ENCODE measurements at places on chromosomes 1 and 21.

- DNase-seq, result no peak
Observed at GRCh38 chr21:31992391-31992790, 119.6 kb downstream of the HUNK start.

GRCh38 chr1:169495916-169496315 is 10.2 kb upstream of the SLC19A2 start:
- no peak for DNase-seq

GRCh38 chr1:119146466-119146865 is 6.0 kb upstream of the WARS2 start:
- no peak for DNase-seq

DNA sequence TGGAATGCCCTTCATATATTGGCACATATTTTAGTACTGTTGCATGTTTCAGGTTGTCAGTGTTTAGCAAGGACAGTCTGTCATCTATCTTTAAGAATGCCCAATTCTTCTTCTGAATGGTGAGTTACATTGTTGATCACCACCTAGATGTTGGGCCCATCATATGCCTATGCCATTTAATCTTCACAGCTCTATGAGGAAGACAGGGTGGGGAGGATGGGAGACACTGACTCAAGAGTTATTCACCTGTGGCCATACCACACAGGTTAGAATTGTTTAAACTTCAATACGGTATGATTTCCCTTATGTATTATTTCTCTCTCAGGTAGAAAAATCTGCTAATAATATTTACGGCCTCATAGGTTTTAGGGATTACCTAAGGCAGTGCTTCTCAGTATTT is 44.8 kb downstream of the MPZL1 start:
- DNase-seq, result no peak

DNA sequence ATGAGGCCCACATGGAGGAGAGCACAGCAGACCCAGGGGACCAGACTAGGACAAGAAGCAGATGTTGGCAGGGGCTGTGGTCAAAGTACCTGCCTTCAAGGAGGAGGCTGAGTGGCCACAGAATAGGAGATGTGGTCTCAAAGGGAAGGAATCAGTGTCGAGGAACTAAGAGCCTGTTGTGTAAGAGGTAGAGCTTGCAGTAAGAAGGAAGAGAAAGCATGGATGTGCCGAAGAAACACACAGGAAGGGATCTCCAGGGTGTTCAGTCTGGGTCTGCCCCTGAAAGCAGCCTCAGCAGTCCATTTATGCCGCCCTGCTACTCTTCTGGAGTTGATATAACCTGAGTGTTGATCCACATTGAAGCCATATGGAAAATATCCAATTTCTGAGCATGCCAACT is 83.9 kb downstream of the NID1 start:
- DNase-seq, result no peak

DNA sequence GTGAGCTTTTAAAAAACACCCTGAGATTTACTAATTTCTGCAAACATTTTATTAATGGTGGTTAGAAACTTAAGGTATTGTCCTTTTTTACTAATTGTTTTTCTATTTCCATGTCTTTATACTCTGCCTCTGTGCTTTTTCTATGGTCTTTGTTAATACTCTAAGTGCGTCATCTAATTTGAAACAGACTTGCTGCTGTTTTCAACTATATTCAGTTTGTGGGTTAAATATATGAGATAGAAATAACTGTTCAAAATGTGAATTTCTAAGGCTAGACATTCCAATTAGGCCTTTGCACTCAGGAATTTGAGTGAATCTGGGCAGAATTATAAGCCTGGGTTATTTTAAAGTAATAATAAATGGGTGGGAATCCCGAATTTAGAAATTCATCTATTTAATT is 82.4 kb upstream of the COL11A1 start:
- no peak for DNase-seq

GRCh38 chr1:223702735-223703667 is 9.3 kb upstream of the CAPN2 start:
- DNase-seq, result no peak

- no peak for DNase-seq
Observed at GRCh38 chr1:221687836-221688487, 53.9 kb downstream of the DUSP10 start.

DNA sequence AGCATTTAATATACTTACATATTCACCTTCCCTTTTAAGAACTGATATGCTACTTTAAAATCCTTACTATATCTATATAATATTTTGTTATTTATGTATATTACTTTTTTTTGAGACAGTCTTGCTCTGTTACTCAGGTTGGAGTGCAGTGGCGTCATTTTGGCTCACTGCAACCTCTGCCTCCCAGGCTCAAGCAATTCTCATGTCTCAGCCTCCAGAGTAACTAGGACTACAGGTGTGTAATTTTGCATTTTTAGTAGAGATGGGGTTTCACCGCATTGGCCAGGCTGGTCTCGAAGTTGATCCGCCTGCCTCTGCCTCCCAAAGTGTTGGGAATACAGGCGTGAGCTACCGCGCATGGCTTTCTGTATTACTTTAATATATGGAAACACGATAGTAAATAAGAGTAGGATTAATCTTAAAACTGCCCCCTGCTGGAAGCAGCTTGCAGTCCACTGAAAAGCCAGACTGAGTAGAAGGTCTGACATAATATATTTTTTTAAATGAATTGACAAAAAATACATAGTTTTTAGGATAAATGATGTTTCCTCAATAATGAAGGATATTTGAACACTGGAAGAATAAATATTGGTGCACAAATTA is 24.4 kb downstream of the RCAN3 start:
- no peak for DNase-seq

- DNase-seq, result no peak
Observed at GRCh38 chr1:201020040-201020591, 3.4 kb downstream of the KIF21B start.

- DNase-seq, result no peak
Observed at GRCh38 chr1:46113948-46114347, 18.5 kb downstream of the PIK3R3 start.

GRCh38 chr1:63601463-63601862 is 8.3 kb downstream of the PGM1 start:
- no peak for DNase-seq

- DNase-seq, result no peak
Observed at GRCh38 chr1:3308053-3308452, 146.4 kb upstream of the ARHGEF16 start.

GRCh38 chr1:27102707-27103468 is 52.0 kb downstream of the SLC9A1 start:
- DNase-seq, result no peak

DNA sequence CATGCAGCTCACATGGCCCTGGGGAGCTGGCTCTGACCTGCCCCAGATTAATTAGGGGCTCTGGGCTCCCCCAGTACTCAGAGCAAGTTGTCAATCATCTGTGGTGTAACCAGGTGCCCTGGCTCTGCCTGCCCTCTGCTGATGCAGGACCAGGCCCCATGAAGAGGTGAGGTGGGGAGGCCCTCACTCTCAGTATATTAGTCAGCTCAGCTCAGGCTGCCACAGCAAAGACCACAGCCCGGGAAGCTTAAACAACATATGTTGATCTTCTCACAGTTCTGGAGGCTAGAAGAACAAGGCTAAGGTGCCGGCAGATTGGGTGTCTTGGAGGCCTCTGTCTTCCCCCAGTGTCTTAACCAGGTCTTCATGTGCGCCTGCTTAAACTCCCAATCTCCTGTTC is 66.5 kb downstream of the FCRL5 start:
- DNase-seq, result no peak

DNA sequence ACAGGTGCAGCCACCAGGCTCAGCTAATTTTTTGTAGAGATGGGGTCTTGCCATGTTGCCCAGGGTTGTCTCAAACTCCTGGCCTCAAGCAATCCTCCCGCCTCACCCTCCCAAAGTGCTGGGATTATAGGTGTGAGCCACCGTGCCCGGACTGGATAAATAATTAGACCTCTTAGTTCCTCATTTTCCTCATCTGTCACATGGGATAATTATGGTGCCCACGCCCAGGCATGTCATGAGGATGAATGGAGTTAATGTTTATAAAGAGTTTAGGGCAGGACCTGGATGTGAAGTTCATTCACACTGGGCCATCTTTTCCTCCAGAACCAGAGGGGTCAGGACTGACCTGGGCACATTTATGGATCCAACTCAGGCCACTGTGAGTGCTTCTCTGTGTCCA is 23.7 kb downstream of the PADI3 start:
- DNase-seq, result no peak

DNA sequence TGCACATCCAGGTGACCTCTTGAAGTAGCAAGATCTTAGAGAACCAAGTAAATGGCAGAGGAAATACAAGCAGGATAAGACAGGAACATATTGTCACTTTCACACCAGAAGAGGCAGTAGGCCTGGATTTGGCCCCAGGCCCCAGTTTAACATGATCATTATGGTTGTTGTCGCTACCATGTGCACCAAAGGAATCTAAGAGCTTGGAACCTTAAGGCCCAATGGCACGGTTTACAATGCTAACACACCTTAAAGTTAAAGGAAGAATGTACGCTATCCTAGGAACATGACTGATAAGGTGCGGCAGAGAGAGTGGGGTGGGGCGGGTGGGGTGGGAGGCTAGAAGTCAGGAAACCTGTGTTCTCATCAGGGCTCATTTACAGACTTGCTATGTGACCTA is 147.5 kb downstream of the ROR1 start:
- no peak for DNase-seq
